NT2/D1 (cell line): ENCODE measurements at places on chromosomes 5 and 9.

- DNase-seq, result no peak
Observed at GRCh38 chr5:167888393-167888792, 403.1 kb upstream of the WWC1 start.

GRCh38 chr5:169763376-169764017 is 126.4 kb downstream of the DOCK2 start:
- DNase-seq, result no peak

GRCh38 chr9:20331095-20331685 is 291.1 kb downstream of the MLLT3 start:
- no peak for DNase-seq

- no peak for DNase-seq
Observed at GRCh38 chr9:78049484-78049883, 17.9 kb upstream of the GNAQ start.

GRCh38 chr5:95835682-95836385 is 13.3 kb upstream of the GLRX start:
- no peak for DNase-seq

DNA sequence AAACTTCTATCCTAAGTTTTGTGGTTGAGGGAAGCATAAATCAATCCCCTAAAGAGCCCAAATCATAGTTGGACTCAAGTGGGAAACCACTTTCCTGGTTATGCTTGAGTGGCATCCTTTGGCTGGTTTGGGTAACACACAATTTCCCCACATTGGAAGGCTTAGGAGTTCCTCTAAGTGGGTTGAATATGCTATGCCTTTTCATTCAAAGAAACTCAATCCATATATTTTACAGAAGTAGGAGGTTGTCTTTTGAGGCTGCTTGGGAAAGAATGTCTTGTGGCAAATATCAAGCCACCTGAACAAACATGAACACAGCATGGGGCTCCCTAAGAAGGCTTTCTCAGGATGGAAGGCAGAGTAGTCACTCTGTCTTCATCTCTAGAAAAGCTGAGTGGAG is 121.1 kb downstream of the SPATA31D1 start:
- DNase-seq, result no peak

GRCh38 chr9:70125621-70126263 is 82.1 kb downstream of the MAMDC2 start:
- DNase-seq, result no peak

DNA sequence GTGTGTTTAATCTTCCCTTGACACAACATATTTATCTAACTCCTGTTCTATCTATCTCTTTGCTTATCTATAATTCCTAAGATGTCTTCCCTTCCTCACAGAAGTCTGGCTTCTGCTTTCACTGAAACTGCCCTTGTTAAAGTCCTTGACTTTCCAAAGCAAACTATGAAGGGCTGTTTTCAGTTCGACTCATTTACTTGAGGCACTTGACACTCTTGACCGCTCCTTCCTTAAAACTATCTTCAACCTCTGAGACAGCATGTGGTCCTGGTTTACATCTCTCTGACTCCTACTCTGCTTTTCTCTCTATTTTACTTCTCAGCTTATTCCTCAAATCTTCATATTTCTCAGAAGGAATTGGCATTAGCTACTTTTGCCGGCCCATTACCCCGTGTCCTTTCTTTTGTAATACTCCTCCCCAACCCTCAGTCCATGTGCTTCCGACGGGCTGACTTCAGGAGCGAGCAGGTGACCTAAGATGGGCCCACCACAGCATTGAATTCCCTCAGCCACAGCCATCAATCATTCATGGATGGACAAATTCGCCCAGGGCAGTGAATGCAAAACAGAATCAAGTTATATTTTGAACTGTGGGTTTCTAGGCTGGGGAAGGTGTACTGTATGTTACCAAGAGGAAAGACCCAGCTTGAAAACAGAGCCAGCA is 1089.2 kb downstream of the PTPRD start:
- no peak for DNase-seq

- no peak for DNase-seq
Observed at GRCh38 chr5:180395540-180396274, 42.6 kb upstream of the GFPT2 start.

GRCh38 chr9:101706261-101706798 is 32.1 kb downstream of the GRIN3A start:
- no peak for DNase-seq

- no peak for DNase-seq
Observed at GRCh38 chr5:143551820-143552251, 148.3 kb upstream of the NR3C1 start.

DNA sequence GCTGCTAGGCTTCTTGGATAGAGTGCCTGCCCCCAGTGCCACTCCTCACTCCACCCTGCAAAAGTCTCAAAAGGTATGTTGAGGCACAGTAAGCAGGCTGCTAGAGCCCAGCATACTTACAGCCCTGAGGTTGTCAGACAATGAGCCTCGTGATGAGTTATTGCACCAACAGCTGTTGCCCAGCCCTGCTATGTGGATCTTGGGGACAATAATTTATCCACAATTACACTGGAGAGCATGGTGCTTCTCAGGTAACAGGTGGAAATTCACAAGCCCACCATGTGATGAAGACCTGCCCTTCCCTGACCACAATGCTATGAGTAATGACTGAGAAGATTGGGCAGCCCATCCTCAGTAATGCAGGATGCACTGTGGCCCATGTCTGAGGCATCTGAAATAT is 36.5 kb downstream of the KCNIP1 start:
- DNase-seq, result no peak
